ENCODE measurements at places on chromosomes 1 and 21.

DNA sequence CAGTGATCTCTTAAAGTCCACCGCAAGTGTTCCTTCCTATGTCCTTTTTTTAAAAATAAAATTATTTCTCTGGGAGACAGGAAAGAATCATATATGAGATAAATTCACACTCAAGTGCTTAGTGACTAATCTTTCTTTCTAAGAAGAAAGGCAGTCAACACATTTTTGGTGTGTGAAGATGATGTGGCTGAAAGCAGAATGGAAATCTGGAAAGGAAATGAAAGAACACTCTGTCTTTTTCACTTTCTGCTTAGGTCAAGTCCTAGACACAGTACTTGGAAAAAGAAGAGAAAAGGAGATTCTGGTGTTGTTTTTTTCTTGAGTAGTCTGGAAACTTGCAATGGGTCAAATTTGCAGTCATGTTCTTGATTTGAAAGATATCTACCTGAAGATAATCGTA is 45.5 kb upstream of the PRRX1 start:
- no peak for DNase-seq

- no peak for DNase-seq
Measured at GRCh38 chr1:57599236-57599994, 175.6 kb upstream of the DAB1 start.

DNA sequence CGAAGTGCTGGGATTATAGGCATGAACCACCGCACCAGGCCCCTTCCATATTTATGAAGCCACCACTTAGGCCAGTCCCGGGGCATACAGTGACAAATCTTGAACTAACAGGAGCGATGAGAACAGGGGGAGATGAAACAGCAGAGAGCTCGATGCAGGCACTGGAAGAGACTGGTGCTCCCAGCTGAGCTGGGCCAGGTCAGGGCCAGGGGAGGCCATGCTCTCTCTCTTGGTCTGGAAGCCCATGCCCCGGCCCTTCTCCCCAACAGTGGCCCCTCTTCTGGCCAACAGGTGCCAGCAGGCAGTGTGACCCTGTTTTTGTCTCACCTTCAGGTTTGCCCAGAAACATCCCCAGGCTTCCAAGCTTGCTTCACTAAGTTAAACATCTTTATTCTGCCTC is 269.9 kb upstream of the C1orf174 start:
- DNase-seq: no peak

GRCh38 chr1:9062846-9063245 is 6.6 kb downstream of the SLC2A5 start:
- no peak for DNase-seq

GRCh38 chr1:56577406-56578137 is 1.8 kb downstream of the PLPP3 start:
- no peak for DNase-seq

DNA sequence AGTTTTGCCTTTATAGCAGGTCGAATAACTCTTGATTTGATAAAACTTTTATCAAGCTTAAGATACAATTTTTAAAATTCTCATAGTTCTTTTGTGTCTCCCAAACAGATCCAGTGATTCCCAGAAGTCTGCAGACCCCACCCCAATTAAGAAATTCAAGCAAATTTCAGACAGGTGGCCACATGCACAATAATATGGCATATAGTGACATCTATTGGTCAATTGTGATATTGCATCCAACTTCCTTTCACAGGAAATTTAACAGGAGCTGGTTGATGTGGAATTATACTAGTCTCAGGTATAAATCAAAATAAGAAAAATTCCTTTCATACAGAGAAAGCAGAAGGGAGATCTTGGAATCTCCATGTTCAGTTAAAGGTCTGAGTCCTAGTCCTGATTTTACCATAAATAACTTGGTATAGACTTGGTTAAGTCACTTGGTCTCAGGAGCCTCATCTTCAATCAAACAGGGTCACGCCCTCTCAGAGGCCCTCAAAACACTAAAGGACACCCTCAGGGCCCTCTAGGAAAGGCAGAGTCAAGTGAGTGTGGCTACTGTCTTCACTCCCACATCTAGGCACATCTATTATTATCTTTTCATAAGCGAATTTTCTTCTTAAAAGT is 24.1 kb downstream of the PIGM start:
- peak; percentile 11 for DNase-seq

DNA sequence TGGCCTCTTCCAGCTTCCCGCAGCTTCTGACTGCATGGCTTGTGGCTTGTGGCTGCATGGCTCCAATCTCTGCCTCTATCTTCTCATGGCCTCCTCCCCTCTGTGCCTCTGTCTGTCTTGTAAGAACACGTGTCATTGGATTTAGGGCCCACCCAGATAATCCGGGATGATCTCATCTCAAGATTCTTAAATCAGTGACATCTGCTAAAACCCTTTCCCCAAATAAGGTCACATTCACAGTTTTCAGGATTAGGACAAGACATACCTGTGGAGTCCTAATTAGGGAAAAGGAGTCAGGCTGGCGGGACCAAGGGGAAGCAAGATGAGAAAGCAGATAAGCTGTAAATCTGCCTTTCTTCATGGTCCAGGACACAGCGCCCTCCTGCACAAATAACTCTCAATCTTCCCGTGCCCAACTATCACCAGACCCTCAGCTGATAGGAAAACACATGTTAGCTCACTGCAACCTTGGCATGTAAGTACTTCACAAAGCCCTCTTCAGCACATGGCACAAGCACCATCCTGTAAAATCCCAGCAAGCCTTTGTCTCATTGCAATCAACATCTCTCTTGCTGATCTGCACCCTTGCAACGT is 82.2 kb downstream of the SPSB1 start:
- no peak for DNase-seq

DNA sequence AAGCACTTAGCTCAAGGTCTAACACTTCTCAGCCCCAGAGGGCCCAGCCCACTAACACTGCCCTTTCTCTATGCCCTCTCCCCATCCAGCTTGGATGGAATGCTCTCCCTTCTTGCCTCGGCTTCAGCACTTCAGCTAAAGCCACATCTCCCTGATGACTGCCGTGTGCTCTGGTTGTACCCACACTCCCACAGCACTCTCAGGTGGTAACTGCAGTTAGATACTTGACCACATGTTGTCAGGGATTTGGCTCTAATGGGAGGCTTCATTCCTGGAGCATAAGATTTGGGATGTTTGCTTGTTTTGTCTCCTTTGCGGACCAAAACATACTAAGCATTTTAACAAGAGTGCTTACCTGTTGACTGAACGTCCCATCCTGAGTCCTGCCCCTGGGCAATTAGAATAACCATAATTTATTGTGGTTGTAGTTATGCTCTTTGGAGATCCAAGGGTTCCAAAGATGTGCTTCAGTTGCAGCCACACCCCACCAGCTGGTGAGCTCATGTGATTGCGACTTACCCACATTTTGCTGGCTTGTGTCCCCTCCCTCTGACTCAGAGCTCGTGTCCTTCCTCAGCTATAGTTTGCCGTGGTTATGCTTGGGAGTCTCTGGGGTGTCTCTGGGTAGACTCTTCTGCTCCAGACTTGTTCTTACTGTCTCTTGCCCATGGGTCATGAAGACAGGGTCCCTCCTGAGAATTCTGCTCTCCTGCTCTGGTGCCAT is 7.7 kb upstream of the SLC26A9 start:
- no peak for DNase-seq

- DNase-seq: no peak
Measured at GRCh38 chr1:30378003-30378596, 345.3 kb downstream of the MATN1 start.

- DNase-seq: no peak
Measured at GRCh38 chr21:38976900-38977299, 171.2 kb downstream of the ETS2 start.

DNA sequence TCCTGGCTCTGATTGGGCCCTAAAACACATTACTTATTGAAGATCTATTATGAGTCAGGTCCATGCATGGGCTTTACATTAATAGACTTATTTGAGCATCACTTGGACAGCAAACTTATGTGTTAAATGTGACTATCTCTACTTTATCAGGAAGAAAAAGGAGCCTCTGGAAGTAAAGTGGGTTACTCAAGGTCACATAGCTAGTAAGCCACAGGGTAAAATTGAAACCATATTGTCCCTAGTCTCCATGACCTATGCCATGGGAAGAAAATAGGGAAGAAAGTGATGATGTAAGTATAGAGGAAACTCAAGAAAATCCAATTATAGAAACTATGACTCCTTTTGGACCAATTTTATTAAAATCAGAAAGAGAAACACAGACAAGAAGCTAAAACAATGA is 555.3 kb downstream of the NUF2 start:
- DNase-seq: no peak

DNA sequence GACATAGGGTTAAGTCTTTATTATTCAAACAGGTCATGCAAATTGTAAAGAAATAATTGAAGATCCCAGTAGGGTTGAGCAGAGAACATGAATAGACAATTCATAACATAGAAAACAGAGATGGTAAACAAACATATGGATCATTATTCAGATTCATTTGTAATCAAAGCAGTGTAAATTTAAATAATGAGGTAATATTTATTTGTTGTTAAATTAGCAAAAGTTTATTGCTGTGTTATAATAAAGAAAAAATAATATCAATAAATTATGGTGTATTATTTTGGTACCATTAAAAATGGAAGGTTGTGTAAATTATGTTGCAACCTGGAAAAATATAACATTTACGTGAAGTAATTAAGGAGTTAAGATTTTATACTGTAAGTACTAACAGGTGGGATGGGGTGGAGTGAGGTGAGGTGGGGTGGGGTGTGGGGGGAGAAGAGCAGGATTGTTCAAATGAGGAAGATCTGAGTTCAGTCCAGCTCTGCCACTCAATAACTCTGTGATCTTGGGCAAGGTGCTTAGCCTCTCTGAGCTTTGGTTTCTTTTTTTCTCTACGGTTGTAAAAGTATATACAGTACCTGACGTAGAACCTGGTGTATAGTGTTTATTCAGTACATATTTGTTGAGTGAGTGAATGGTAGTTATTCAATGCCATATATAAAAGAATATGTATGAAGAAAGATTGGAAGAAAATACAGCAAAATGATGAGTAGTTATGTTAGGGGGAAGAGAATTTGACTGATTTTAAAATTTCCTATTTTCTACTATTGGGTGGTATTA is 140.3 kb upstream of the KIF26B start:
- DNase-seq: no peak

DNA sequence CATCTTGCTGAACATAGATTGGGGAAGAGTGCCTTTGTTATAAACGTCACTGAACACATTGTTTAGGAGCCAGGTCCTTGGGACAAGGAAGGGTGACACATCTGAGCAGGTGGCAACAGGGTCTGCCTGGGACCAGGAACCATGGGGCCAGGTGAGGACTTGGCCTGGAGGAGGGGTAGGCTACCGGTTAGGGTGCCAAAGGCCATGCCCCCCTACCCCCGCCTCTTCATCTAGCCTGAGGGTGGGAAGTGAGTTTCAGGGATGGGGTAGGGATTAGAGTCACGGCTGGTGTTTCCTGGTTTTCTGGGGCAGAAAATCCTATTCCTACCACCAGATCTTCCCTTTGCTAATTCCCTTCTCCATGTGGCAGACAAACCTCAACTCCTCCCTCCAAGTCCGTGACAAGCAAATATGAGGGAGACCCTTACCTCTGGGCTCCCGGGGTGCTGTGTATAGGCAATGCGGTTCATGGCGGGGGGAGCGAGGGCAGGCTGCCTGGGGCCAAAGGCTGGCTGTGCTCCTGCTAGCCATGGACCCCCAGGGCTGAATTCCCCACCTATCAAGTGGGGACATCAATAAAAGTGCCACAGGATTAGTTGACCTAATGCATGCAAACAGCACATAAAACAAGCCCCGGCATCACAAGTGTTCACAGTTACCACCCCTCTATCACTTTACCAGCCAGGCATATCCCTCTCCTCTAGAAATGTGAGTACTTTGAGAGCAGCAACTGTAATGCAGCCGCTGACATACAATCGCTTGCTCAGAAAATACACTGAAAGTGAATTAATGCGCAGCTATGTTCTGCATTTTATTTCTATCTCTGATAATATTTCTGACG is 14.5 kb downstream of the CD247 start:
- no peak for DNase-seq

GRCh38 chr21:41616031-41616591 is 108.2 kb upstream of the TMPRSS2 start:
- no peak for DNase-seq

Measured in activated CD4-positive, alpha-beta T cell treated with anti-CD3 and anti-CD28 coated beads, Interleukin-2, amount 50 U/mL, for 24 hours (primary cell).